CD14-positive monocyte (primary cell): ENCODE measurements at places on chromosomes 2 and 18. TPM values are rescaled to one million over a fixed set of nuclear protein-coding genes. Genes with fewer than 3 reads are reported as not detected.

DNA sequence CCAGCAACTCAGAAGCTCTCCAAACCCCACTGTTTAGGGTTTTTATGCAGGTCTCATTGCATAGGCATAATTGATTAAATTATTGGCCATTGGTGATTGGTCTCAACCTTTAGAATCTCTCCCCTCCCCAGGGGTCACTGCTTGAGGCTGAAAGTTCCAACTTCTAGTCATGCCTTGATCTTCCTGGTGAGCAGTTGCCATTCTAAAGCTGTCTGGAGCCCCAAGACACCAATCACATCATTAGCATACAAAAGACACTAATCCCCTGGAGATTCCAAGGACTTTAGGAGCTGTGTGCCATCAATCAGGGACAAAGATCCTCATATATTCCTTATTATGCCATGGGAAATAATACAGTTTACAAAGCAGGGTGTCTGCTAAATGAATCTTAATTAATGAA lies 863.4 kb upstream of the KLHL29 start:
- no peaks in the 10 kb centered on the region for H3K36me3 ChIP-seq
- H3K4me3 ChIP-seq = no peak overlapping the region
- H3K27me3 ChIP-seq = no peaks in the 10 kb centered on the region
- no peaks in the 10 kb centered on the region for H3K4me1 ChIP-seq

DNA sequence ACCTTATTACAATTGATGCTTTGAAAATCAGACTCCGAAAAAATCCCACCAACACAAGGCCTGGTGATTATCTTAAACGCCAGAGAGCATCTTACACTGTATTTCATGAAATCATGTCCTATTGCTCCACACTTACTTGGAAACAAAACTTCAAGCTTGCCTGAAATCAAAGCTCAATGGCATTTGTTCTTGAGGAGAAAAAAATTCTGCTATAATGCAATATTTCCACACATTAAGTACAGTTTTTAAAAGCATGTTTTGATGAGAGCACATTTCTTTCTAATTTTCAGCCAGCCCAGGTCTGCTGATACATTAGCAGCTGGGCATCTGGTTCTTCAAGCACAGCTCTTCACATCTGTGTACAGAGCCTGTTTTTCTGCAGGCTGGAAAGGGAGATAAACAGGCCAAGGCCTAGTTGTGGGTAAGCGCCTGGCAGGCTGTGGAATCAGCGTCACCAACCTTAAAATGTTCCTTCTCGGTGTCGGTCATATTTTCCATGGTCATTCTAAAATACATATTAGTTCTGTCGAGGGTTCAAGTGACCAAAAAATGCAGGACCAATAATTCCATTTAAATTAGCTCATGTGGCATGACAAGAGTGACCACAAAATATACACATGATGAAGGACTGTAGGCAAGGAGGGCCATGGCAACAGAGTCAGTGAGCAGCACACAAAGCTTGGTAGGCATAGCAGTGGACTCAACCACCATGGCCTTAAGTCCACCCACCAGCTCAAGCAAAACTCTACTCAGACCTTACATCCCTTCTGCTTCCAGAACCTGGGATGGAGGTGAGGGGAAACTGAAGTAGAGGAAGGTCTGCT lies 20.9 kb downstream of the SLC8A1 start:
- no peaks in the 10 kb centered on the region for H3K27me3 ChIP-seq
- H3K36me3 ChIP-seq = peaks cover 14% of the 10 kb centered on the region
- DNase-seq = no peak
- H3K4me1 ChIP-seq = peaks cover 32% of the 10 kb centered on the region
- H3K4me3 ChIP-seq = no peak overlapping the region
- H3K27ac ChIP-seq = no peak overlapping the region

DNA sequence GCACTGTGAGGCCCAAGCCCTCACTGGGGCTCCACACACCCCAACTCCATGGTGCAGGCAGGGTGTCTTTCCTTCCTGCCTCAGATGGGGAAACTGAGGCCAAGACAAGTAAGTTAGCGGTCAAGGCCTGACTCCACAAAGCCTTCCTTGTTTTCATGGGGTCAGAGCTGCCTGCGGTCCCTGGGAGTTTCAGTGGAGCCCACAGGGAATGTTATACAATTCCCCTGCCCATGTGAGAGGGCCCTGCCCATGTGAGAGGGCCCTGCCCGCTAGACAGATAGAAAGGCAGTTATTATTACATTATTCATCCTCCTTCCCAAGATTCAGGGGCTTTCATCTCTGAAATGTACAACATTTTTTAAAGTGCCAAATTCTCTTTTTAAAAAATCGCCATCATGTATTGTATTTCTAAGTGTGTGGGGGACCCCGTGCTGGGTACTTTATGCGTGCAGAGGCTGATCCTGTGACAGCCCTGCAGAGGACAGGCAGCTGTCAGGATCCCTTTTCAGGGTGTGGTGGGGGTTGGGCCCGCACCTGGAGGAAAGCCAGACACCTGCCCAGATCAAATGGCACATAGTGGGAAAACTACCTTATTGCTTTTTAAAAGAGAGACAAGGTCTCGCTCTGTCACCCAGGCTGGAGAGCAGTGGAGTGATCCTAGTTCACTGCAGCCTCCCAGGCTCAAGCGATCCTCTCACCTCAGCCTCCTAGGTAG lies 23.4 kb downstream of the FBLN7 start:
- DNase-seq = no peak
- H3K36me3 ChIP-seq = no peaks in the 10 kb centered on the region
- no peaks in the 10 kb centered on the region for H3K4me1 ChIP-seq
- no peak overlapping the region for H3K4me3 ChIP-seq

GRCh38 chr2:184760931-184761330 lies 162.6 kb downstream of the ZNF804A start:
- no peak overlapping the region for H3K4me3 ChIP-seq
- H3K36me3 ChIP-seq = no peaks in the 10 kb centered on the region
- H3K27ac ChIP-seq = no peak overlapping the region

- no peaks in the 10 kb centered on the region for H3K36me3 ChIP-seq
- H3K27me3 ChIP-seq = no peaks in the 10 kb centered on the region
- no peak overlapping the region for H3K27ac ChIP-seq
Observed at GRCh38 chr18:38456253-38456652, 890.7 kb upstream of the CELF4 start.

GRCh38 chr2:108607706-108608301 lies 73.5 kb downstream of the LIMS1 start:
- no peak for DNase-seq
- no peaks in the 10 kb centered on the region for H3K27me3 ChIP-seq
- H3K36me3 ChIP-seq = peaks cover 11% of the 10 kb centered on the region
- no peaks in the 10 kb centered on the region for H3K4me1 ChIP-seq

DNA sequence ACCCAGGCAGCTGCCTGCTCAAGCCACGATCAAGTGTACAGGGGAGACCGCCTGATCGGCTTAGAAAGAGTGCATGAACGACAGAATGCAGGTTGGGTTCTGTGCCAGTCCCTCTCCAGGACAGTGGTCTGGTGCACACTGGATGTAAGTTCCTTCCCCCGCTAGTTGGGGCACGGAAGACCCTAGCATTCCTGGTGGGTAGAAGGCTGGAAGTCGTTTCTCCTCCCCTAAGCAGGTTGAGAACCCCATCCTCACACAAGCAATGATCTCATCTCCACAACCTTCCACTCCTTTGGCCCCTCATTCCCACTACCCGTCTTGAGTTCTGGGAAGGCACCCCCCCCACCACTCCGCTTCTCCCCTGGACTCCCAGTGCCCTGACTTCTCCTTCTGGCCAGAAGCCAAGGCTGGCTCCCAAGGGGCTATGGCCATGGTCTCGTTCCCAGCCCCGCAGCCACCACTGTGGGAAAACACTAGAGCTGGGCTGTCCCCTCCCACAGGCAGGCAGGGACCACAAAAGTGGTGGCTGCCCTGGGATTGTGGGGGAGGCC lies 1.4 kb upstream of the ANKRD39 start:
- DNase-seq = no peak
- H3K36me3 ChIP-seq = no peaks in the 10 kb centered on the region
- H3K27ac ChIP-seq = no peak overlapping the region
- H3K4me1 ChIP-seq = peaks cover 45% of the 10 kb centered on the region

DNA sequence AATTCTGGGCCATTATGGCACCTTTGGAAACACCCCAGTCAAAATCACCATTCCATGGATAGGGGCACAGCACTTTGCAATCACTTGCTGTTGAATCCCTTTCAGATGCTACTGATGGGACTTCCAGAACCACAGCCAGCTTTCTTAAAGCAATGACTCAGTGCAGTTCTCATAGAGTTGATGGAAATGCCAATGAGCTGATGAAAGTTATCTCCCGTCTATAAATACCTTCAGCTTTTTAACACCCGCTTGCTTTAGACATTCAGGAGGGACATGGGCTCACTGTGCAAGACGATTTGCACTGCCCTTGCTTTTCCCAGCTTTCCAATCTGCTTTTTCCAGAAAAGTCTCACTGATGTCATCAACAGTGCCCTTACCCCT lies 66.7 kb upstream of the RPL31 start:
- no peaks in the 10 kb centered on the region for H3K27me3 ChIP-seq
- no peak overlapping the region for H3K4me3 ChIP-seq
- no peak overlapping the region for H3K27ac ChIP-seq

DNA sequence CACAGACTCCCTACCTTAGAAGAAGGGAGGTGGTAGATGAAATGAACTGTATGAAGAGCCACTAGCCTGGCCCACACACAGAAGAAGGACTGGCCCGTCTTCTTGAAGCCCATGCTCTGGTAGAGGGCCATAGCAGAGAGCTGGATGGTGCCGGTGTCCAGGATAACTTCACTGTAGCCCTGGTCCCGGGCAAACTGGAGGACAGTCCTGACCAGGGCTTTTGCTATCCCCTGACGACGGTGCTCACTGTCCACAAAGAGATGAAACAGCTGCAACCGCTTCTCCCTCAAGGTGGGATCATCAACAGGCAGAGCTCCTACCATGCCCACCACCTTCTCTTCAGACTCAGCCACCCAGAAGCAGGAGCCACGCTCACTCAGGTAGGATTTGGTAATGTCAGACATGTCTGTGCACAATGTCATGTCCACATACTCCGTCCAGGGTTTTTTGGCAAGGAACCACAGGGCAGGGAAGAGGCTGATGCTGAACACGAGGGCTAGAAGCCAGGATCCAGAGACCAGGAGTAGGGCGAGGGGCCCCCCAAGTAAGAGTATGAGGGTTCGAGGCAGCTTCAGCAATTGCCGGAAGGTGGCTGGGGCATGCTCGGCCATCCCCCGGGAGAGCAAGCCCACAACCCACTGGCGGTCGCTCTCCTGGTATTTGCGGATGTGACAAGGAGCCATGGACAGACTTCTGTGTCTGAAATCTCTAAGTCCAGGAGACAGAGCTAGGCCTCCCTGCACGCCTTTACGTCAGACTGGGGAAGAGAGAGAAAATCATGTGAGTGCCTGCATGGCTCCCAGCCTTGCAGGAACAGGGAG lies 1.1 kb downstream of the NAT8 start:
- H3K27me3 ChIP-seq = no peaks in the 10 kb centered on the region
- H3K4me1 ChIP-seq = no peaks in the 10 kb centered on the region
- DNase-seq = no peak
- no peak overlapping the region for H3K27ac ChIP-seq

GRCh38 chr18:13800505-13801259 lies 23.3 kb upstream of the MC5R start:
- H3K27me3 ChIP-seq = peaks cover 41% of the 10 kb centered on the region
- DNase-seq = no peak
- H3K4me3 ChIP-seq = no peak overlapping the region
- no peak overlapping the region for H3K27ac ChIP-seq
- no peaks in the 10 kb centered on the region for H3K36me3 ChIP-seq

- no peak overlapping the region for H3K4me3 ChIP-seq
- H3K27ac ChIP-seq = no peak overlapping the region
- no peaks in the 10 kb centered on the region for H3K36me3 ChIP-seq
- H3K4me1 ChIP-seq = no peaks in the 10 kb centered on the region
- DNase-seq = no peak
- H3K27me3 ChIP-seq = no peaks in the 10 kb centered on the region
Observed at GRCh38 chr2:109710505-109711229, 83.4 kb upstream of the RGPD5 start.

GRCh38 chr18:26764586-26764985 lies 100.9 kb downstream of the AQP4 start:
- H3K36me3 ChIP-seq = no peaks in the 10 kb centered on the region
- peaks cover 9% of the 10 kb centered on the region for H3K4me1 ChIP-seq
- no peak for DNase-seq

- H3K4me3 ChIP-seq = no peak overlapping the region
- H3K27me3 ChIP-seq = no peaks in the 10 kb centered on the region
- no peak for DNase-seq
Observed at GRCh38 chr2:96668771-96669170, 26.2 kb downstream of the FER1L5 start.

GRCh38 chr2:30358842-30359241 lies 88.2 kb upstream of the LCLAT1 start:
- no peaks in the 10 kb centered on the region for H3K4me1 ChIP-seq
- H3K36me3 ChIP-seq = no peaks in the 10 kb centered on the region
- no peaks in the 10 kb centered on the region for H3K27me3 ChIP-seq
- no peak for DNase-seq
- no peak overlapping the region for H3K4me3 ChIP-seq

- DNase-seq = no peak
- peaks cover 15% of the 10 kb centered on the region for H3K4me1 ChIP-seq
- no peaks in the 10 kb centered on the region for H3K36me3 ChIP-seq
- H3K27me3 ChIP-seq = peaks cover 2% of the 10 kb centered on the region
Observed at GRCh38 chr2:27007416-27008374, 25.1 kb upstream of the TMEM214 start.

- H3K4me3 ChIP-seq = no peak overlapping the region
- H3K36me3 ChIP-seq = no peaks in the 10 kb centered on the region
Observed at GRCh38 chr2:169572189-169572588, 1.5 kb downstream of the FASTKD1 start.

The MC2R gene
- not detected for polyA plus RNA-seq

The DNAH6 gene
- polyA plus RNA-seq = not detected

The FMNL2 gene
- 0.71 TPM for polyA plus RNA-seq

The PAX8 gene
- 0.26 TPM for polyA plus RNA-seq

The SLC5A7 gene
- polyA plus RNA-seq = not detected

The CABYR gene
- polyA plus RNA-seq = 0.07 TPM in 1 of 2 replicates, not detected in the other

The LINC00305 gene
- not detected for polyA plus RNA-seq

The SLC4A5 gene
- 0.39 and 1.1 TPM in 2 replicates for polyA plus RNA-seq
